ENCODE measurements at places on chromosomes 2 and 18.

- peak; percentile 43 for DNase-seq
These were observed 266.5 kb downstream of the HRH4 start for GRCh38 chr18:24726727-24727492.

GRCh38 chr2:219497495-219498279, 1.0 kb upstream of the GMPPA start:
- no peak for DNase-seq

- DNase-seq: no peak
These were observed 38.3 kb downstream of the CRYGD start for GRCh38 chr2:208086029-208086428.

DNA sequence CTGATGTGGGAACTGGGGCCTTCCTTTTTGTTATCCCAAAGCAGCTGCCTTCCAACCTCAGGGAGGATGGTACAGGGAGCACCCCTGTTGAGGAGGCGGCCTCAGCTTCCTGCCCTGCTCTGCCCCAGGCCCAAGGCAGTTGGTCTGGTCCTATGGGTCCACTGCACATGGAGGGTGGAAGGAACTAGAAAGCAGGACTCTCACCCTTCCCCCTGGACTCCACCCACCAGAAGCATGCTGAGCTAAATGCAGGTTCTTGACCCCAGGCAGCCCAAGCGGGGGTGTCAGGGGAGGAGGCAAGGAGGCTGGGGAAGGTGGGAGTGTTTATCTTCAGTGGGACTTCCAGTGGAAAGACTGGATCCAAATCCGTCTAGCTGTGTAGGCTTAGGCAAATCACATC, 158.5 kb downstream of the SMAD2 start:
- no peak for DNase-seq

GRCh38 chr2:158197940-158198339, 96.3 kb downstream of the UPP2 start:
- no peak for DNase-seq

GRCh38 chr2:82796132-82796531, 1662.9 kb downstream of the SUCLG1 start:
- no peak for DNase-seq

DNA sequence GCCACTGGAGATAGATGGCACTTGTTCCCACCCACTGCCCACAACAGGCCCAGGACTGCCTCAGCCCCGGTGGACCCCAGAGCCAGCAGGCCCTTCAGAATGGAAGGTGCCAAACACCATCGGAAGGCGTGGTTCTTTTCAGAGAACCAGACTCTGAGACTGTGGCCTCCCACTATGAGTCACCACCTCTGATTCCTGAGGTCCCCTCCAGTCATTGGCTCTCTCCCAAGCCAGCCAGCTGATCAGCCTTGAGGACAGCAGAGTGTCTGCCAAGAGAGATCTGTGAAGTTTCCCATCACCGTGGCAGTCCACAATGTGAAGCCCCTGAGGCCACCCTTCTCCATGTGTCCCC, 10.4 kb upstream of the MAP3K2 start:
- DNase-seq: peak; percentile 82

DNA sequence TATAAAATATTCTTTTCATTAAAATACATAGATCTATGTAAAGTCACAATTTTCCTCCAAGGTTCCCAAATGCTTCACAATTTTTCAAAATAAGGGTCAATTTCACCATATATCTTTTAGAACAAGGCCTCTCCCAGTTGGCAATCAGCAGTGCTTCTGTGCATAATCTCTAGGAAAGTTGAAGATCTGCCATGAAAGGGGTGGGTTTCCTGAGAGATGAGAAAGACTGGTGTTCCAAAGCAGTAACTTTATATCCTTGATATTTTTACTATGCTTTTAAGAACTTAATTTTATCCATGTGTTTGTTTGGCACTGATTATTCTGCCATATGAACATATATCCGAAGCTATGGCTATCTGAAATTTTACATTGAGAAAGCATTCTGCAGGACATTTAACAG, 199.4 kb upstream of the CYP26B1 start:
- DNase-seq: no peak

GRCh38 chr18:74526488-74526887, 7.8 kb upstream of the CNDP1 start:
- no peak for DNase-seq

DNA sequence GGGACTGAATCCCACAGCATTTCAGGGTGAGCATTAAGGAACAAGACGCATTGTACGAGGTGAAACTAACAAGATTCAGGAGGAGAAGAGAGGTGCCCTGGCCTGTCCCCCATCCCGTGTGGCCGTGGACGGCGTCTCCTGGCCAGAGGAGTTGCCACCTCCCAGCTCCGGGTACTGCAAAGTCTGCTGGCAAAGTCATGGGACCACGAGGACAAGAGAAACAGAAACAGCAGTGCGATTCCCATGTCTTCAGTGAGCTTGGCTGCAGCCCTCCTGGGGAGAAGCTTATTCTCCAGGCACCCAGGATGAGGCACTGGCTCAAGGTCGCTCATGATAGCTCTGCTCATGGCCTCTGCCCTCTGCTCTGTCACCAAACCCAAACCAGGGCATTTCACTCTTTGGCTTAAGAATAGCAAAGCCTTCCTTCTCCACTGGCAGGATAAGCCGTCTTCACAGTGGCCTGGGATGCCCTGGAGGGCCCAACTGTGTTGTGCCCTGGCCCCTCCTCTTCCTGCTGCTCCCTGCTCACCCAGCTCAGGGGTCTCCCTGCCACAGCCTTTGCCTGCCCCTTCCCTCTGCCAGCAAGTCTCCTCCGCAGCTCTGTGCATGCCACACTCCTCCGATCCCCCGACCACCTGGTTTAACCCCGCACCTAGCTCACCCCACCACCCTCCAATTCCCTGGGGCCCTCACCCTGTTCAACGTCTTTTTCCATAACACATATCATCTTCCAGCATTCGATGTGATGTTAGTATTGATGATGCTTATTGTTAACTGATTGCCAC, 144.8 kb downstream of the PXDN start:
- no peak for DNase-seq

GRCh38 chr2:144443837-144444817, 75.8 kb downstream of the ZEB2 start:
- DNase-seq: no peak

DNA sequence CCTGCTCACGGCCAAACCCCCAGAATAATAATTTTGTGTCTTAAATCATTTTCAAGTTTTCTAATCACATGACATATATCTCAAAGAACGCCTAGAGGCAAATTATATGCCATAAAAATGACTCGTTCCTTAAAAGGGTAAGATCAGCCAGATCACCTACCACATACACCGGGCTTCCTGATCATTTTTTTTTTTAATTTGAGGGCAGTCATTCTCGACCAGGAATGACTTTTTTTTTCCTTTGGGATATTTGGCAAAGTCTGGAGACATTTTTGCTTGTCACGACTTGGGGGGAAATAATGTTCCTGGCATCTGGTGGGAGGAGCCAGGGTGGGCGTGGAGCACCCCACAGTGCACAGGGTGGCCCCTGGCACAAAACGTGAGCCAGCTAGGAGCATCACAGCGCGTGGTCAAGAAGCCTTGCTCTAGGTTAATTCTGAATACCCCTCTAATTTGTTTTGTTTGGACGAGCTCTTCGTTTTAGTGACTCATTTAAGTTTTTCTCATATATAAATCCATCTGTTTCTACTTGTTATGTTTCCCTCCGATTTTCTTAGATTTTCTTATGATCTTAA, 94.9 kb downstream of the TWIST2 start:
- no peak for DNase-seq

DNA sequence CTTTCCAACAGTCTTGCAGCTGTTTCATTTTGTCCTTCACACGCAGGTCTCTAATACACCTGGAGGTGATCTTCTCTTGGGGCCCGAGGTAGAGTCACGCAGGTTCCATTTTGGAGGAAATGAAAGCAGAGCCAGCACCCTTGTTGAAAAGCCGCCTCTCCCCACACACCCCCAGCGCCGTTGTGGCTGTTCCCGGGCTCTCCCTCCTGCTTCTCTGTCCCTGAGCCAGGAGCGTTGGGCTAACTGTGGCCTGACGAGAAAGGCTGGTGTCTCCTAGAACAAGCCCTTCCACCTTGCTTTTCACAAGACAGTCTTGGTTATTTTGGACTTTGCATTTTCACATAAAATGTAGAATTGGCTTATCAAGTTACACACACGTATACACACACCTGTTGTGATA, 16.3 kb downstream of the SNED1 start:
- no peak for DNase-seq

GRCh38 chr2:88307817-88308216, 137.7 kb downstream of the THNSL2 start:
- DNase-seq: no peak

DNA sequence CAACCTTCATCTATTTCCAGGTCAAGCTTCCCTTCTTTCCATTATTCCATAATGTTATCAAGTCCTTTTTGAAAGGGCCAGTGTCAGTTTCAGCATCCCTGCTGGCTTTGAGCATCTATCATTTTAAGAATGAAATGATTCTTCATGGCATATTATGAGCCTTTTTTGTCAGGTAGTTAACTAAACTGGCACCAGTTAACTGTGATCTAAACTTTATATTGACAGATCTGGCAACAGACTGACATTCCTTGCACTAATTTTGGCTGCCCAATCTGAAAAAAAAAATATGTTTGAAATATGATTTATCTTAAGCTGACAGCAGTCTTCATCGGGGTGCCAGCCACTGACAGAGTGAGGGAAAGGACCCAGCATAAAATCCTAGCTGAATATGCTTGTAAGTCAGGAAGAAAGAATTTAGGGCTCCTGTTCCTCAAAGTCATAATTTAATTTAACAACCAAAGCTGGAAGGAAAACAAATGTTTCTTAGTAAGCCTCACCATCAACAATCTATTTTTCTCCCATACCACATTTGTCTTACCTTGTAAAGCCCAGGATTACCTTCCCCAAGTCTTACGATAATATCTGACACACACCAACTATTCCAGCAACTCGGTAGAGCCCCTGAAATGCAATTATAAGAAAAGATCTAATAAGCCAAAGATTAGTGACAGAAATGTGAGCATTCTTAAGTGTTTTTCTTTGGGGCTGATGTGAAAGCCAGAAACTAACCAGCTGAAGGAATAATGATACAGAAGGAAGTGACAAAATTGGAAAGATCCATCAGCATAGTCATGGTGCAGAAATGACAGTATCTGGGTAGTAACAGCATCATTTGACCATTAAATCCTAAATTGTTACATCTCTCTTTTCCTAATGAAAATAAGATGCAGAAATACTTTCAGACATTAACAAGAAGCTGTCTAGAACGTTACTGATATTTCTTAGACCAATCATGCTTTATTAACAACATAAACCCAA, 228.1 kb downstream of the RBM43 start:
- DNase-seq: no peak

DNA sequence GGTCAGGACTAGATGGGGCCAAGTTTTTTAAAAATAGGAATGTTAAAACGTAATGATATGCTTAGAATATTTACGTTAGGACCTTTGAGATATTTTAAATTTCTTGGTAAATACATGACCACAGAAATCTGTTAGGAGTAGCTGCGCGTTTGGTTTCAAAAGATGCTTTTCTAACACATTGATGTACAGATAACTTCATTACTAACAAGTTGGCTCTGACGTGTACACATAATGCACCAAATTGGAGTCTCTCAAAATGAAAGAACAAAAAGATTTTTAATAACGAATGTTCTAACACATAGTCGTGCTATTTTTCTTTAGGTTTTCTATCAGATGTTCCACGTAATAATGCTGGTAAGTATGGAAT, 608 bp downstream of the PHOSPHO2 start:
- no peak for DNase-seq

GRCh38 chr2:239693761-239694415, 293.1 kb upstream of the HDAC4 start:
- no peak for DNase-seq

DNA sequence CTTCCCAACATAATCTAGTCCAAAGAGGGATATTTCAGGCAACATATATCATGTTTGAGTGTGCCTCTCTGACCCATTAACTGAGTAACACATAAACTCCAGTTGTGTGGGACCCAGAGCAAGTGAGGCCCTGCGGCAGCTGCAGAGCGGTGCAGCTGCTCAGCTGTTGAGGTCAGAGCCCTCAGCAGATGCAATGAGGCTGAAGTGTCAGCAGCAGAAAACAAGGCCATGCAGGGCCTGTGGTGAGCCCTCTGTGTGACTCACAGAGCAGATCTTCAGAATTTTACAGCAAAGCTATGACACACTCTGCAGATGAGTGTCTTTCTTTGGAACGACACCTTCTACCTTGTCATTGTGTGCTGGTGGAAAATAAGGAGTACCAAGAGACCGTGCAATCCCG, 168.5 kb downstream of the CBLN2 start:
- DNase-seq: peak; percentile 48

DNA sequence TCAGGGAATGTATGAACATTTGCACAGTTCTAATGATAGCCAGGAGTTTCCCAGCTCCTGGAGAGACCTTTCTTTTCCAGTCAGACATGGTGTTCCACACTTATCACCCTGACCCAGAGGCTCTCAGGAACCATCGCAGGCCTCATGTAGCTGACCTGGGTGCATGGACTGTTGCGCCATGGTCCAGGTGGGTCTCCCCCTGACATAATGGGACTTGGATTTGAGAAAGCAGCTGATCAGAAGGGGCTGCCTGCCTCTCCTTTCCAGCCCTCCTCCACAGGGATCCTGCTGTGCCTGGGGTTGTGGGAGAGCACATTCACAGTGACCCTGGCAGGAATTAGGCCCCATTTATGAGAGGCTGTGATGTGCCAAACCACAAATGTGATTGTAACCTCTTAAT, 133.4 kb upstream of the ALPP start:
- DNase-seq: no peak

DNA sequence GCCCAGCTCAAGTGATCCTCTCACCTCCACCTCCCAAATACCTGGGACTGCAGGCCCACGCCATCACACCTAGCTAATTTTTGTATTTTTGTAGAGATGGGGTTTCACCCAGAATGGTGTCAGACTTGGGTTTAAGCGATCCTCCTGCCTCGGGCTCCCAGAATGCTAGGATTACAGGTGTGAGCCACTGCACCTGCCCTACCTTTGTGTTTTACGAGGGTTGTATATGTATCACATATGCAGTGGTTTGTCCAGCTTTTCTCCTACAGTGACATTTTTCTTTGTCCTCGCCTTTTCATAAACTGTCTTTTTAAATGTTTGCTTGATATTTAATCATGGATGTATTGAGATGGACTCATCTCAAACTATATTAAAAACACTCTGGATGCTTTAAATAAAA, 38.5 kb downstream of the AGAP1 start:
- no peak for DNase-seq

DNA sequence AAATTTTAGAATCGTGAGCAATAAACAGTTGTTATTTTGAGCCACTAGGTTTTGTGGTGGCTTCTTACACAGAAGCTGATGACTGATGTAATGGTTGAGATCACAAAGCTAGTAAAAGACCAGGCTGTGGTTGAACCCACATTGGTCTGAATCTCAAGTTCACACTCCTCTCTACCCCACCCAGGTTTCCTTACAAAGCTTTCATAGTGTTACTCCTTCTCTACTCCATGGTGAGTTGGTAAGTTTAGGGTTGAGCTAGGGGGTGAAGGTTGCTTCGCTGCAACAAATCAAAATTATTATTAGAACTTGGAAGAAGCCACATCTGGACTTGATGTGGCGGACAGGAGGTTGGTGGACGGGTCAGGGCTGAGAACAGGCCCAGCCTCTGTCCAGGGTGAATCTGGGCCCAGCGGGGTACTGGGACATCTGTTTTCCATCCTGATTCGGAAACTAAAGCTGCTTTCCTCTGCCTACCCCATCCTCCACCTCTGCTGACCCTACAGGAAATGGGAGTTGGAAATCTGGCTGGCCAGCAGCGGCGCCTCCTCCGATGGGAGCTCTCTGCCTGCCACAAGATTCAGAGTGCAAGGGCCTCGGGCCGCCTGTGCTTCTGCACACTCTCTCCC, 86.3 kb downstream of the ZFP36L2 start:
- DNase-seq: no peak

Measured in kidney epithelial cell (primary cell).